Liver (tissue), 10 donors: ENCODE measurements at places on chromosomes 16 and 17. TPM values are rescaled to one million over a fixed set of nuclear protein-coding genes. Genes with fewer than 3 reads are reported as not detected.

Gene NPIPB13
- 0.70 TPM for polyA plus RNA-seq

Gene KCNG4
- polyA plus RNA-seq: not detected

Gene LGALS9B
- polyA plus RNA-seq: not detected

DNA sequence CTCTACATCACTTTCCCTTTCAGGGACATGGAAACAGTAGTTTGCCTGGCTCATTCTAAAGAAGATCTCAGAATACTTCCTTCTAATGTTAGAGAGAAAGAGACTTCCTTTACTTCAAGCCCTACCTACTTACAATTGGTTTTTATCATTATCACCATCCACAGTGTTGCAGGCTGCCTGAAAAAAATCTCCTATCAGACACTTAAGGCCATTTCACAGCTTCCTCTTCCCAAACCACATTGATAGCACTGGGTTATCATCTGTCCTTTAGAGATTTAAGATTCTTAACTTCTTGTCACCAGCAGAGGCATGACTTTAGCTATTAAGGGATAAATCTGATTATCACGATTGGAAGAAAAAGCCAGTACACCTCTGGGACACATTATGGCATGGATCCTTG, 178.5 kb upstream of the TBX2 start:
- no peak for DNase-seq

Gene TNK1
- polyA plus RNA-seq: 3.5 TPM

DNA sequence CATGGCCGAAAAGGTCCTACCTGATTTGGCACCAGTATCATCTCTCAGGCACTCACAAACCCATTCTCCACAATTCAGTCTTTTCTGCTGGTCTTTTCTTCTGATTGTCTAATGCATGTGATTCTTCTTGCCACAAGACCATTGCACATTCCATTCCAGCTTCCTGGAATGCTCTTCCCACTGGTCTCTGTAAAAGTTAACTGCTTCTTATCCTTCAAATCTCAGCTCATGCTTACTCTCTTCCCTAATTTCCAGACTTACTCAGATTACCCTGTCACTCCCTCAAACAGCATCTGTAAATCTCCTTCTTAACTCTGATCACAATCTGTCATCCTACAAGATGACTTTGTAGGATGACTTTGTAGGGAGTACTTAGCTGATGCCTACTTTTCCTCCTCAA, 320.2 kb downstream of the MAP2K6 start:
- DNase-seq: no peak

DNA sequence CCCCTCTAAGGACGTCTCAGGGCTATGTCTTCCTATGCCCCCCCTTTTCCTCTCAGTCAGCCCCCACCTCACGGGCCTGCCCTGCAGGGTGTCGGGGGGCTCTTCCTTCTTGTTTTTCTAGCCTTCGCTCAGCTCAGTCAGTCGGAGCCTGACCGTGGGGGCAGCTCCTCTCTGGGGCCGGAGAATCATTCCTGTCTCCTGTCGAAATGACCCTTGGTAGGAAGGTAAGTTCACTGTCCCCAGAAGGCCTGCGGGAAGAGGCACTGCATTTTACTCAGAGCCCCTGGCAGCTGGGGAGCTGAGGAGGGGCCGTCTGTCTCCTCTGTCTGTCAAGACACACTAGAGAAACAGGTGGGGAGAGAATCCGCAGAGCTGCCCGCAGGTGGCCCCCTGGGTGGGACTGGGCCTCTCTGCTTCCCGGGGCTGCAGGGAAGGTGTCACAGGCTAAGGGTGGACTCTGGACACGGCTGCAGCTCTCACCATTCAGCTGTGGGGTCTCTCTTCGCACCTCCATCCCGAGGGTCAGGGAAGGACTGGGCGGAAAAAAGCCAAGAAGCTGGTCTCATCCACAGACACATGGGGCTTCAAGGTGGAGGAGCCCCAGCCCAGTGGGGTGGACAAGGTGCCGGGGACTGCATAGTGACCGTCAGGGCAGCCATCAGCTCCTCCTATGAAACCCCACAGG, 112.8 kb upstream of the TNRC6C start:
- DNase-seq: no peak

GRCh38 chr17:29412780-29413565, 22.8 kb downstream of the TAOK1 start:
- no peak for DNase-seq

DNA sequence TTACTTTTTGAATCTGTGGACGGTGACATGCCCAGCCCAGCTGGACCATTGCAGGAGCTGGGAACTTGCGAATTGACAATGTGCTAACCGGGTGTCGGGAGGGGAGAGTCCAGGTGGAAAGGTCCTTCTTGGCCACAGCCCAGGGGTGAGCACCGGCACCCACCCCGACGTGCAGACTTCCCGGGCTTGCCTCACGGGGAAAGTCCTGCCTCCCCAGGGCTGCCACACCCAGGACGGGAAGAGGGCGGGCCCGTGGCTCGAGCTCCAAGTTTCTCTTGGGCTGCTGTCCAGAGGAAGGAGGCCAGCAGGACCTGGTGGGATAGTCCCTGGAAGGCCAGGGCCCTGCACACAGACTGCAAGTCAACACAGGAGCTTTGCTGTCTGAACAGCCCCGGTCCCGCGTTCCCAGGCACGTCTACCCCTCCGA, 17.7 kb downstream of the CARD14 start:
- DNase-seq: no peak

Gene C16orf54
- 0.42 TPM for polyA plus RNA-seq

Gene ST3GAL2
- 3.9 TPM for polyA plus RNA-seq

DNA sequence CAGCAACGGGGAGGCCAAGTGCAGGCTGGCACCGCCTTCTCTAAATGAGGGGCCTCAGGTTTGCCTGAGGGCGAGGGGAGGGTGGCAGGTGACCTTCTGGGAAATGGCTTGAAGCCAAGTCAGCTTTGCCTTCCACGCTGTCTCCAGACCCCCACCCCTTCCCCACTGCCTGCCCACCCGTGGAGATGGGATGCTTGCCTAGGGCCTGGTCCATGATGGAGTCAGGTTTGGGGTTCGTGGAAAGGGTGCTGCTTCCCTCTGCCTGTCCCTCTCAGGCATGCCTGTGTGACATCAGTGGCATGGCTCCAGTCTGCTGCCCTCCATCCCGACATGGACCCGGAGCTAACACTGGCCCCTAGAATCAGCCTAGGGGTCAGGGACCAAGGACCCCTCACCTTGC, 18.5 kb downstream of the NGFR start:
- no peak for DNase-seq

Gene SYT17
- polyA plus RNA-seq: 6.1 TPM

- DNase-seq: no peak
These were observed 1.2 kb downstream of the PTX4 start for GRCh38 chr16:1487395-1488053.

DNA sequence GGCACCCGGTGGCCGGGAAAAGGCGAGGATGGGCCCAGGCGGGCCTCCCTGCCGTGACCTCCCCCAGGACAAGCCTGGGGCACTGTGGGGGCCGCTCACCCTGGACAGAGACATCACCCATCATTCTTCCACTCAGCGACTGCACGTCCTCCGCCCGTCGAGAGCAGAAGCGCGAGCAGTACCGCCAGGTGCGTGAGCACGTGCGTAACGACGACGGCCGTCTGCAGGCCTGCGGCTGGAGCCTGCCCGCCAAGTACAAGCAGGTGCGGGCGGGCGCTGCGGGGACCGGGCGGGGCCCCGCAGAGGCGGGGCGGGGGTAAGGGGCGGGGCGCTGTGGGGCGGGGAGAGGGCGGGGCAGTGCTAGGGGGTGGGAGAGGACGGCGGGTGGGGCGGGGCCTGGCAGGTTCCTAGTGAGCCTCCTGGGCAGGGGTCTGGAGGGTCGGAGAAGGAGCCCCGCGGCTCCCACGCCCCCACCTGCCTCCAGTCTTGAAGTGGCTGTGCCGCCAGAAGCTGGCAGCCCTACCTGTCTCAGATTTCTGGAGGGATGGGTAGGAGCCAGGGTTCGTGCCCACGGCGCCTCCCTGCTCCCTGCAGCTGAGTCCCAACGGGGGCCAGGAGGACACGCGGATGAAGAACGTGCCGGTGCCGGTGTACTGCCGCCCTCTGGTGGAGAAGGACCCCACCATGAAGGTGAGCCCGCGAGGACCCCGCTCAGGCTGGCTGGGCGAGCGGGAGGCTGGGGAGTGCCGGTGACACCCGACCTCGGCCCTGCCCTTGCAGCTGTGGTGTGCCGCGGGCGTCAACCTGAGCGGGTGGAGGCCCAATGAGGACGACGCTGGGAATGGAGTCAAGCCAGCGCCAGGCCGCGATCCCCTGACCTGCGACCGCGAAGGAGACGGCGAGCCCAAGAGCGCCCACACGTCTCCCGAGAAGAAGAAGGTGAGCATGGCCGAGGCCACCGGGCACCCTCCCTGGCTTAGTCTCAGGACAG, 7.5 kb downstream of the NME3 start:
- no peak for DNase-seq

DNA sequence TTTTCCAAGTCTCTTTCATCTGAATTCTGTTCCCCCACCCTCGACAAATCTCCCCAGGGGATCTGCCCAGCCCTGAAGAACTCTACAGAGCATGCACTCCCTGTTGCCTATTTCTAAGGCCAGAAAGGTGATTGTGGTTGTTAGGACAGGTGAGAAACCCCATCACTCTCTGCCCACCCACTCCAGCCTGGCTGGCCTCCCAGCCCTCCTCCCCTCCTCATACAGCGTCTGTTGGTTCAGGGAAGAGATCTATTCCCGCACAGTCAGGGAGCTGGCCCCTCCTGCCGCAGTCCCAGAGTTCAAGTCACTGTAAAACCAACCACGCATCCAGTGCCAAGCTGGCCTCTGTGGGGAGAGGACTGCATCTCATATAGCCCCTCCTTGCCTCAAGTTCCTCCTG, 98.7 kb downstream of the KCNJ12 start:
- no peak for DNase-seq

DNA sequence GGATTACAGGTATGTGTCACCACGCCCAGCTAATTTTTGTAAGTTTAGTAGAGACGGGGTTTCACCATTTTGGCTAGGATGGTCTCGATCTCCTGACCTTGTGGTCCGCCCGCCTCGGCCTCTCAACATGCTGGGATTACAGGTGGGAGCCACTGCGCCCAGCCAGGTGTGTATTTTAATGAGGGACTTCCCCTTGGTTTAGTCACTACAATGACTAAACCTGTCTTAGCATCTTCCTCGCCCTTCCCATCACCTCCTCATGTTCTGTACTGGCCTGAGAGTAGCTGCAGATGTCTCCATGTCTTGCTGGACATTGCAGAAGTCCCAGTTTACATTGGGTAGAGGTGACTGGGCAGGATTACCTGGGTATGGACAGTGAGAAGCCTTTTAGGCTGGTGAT, 9.6 kb downstream of the SLC7A6 start:
- DNase-seq: no peak

Gene WNT9B
- not detected for polyA plus RNA-seq

Gene CIAO3
- 13.2 TPM for polyA plus RNA-seq

- no peak for DNase-seq
These were observed 83.6 kb downstream of the IRF8 start for GRCh38 chr16:85982563-85982939.

Gene TMEM238L
- 0.85 TPM for polyA plus RNA-seq
